ENCODE measurements at places on chromosomes 3 and 15.

DNA sequence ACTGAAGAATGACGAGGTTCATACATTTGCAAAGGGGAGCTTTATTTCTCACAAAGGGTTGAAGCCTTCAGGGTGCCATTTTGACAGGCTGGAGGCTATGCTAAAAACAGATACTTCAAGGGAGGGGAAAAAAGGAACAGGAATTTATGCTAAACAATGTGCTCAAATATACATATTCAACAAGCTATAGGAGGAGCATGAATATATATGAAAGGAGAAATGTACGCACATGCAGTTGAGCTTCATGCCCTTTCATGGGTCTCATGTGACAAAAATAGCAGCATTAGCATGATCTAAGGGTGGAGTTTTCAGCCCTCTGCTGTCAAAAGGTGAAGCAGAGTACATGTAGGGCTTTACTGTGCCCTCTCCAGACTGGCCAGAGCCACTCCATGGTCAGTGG is 44.3 kb upstream of the FSIP1 start:
- no peak for DNase-seq

- no peak for DNase-seq
Measured at GRCh38 chr3:46574243-46574646, 8.1 kb upstream of the LRRC2 start.

- peak; percentile 13 for DNase-seq
Measured at GRCh38 chr15:58432401-58432800, 610 bp downstream of the LIPC start.

DNA sequence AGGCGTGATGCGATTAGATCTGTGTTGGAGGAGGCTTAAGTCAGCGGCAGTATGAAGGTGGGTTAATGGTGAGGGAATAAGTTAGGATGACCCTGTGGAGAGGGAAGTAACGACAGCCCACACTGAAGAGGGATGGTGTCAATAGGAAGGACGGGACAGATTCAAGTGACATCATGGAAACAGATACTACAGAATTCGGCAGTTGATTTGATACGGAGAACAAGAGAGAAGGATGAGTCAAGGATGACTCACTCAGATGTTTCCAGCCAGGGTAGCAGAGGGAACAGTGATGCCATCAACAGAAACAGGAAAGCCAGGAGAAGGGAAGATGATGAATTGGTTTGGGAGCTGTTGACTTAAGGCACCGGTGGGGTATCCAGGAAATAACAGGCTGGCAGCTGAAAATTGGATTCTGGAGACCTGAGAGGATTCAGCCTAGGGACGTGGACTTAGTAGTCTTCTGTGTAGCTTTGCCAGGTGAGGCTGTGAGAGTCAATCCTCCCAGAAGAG is 38.0 kb downstream of the SHC4 start:
- no peak for DNase-seq

- DNase-seq = no peak
Measured at GRCh38 chr3:38662544-38662943, 13.1 kb upstream of the SCN5A start.

DNA sequence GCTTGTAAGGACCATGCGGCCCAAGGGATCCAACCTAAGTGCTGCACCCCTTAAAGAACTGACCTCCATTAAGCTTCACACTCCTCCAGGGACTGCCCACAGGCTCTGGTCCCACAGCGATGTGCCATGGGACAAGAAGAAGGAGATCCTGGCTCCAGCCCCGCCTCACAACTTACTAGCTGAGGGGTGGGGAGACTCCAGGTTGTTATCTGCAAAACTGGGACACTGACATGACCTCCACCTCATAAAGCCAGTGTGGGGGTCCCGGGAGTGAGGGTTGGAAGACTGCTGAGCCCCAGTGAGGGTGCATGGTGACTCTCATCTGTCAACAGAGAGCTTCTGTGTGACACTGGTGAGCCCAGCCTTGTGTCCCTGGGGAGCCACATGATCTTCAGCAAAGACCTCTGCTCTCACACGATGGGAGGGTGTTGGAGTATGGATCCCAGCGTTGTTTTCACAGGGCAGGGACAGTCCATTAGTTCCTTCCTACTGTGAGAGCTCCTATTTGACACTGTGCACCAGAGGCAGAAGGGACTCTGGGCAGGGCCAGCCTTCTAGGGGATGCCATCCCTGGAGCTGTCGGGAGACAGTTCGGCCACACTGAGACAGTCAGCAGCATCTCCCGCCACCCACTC is 26.7 kb downstream of the EAF1 start:
- DNase-seq = no peak

GRCh38 chr15:52856286-52856685 is 66.2 kb upstream of the ONECUT1 start:
- DNase-seq = no peak

- DNase-seq = no peak
Measured at GRCh38 chr15:73265536-73266153, 103.1 kb downstream of the HCN4 start.

DNA sequence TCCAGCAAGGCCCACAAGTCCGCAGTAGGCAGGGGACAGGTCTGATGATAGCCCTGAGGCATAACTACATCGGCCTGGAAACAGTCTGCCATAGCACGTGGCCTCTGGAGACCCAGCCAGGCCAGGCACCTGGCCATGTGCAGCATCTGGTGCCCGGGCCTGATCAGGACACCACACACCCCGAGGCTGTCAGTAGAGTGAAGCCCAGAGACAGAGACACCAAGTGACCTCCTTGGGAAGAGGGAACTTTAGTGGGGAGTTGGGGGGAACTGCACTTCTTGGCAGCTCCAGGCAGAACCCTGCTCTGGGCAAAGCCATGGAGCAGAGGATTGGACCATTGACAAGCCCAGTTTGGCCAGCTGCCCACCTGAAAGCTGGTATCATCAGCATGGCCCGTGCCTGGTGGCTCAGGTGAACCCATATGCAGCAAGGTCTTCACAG is 1.2 kb downstream of the SHISA5 start:
- DNase-seq = no peak

DNA sequence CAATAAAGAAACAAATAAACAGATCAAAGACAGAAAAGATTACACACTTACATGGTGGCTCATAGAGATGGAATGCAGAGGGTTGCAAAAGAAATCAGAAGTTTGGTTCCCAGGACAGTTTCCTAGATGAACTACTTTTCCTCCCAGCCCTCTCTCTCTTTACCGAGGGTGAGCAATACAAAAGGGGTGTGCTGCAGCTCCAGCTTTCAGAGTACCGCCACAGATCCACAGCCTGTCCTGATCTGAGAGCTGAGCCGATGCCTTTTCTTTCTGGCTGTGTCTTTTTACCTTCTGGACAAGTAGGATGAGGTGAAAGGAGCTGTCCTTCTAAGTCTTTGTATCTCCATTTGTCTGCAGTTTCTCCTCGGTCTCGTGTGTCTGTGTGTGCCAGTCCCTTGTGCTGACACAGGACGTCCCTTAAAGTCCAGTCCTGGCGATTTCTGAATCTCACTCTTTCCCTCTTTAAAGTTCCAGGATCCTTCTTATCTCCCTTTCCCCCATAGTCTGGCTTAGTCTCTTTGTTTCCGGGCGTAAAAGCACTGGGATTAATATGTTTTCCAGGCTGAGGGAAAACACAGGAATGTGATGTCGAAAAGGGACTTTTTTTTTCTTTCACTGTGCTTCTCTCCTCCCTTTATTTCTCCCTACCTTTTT is 540 bp downstream of the CCDC80 start:
- peak; percentile 79 for DNase-seq

- DNase-seq = no peak
Measured at GRCh38 chr15:40309344-40309862, 1.7 kb upstream of the PLCB2 start.

GRCh38 chr3:34969513-34969912 is 669.8 kb upstream of the ARPP21 start:
- no peak for DNase-seq

DNA sequence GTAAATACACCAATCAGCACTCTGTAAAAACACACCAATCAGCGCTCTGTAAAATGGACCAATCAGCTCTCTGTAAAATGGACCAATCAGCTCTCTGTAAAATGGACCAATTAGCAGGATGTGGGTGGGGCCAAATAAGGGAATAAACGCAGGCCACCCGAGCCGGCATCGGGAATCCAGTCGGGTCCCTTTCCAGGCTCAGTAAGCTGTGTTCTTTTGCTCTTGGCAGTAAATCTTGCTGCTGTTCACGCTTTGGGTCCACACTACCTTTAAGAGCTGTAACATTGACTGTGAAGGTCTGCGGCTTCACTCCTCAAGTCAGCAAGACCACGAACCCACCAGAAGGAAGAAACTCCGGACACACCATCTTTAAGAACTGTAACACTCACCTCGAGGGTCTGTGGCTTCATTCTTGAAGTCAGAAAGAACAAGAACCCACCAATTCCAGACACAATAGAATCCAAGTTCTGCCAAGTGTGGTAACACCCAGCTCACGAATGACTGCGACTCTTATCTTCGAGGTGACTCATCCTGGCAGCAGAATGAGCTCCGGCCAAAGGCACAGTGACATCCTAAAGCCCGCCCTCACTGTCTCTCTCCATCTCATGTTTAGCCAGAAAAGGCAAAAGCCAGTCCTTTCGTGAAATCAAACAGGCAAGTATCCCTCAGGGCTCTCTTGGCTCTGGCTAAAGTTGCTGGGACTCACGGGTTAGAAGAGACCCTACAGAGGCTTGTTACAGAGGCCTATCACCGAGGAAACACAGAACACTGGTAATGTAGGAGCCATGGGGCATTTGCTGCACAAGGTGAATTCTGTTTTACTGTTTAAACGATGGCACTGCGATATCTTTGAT is 155.2 kb downstream of the FAM43A start:
- DNase-seq = no peak

DNA sequence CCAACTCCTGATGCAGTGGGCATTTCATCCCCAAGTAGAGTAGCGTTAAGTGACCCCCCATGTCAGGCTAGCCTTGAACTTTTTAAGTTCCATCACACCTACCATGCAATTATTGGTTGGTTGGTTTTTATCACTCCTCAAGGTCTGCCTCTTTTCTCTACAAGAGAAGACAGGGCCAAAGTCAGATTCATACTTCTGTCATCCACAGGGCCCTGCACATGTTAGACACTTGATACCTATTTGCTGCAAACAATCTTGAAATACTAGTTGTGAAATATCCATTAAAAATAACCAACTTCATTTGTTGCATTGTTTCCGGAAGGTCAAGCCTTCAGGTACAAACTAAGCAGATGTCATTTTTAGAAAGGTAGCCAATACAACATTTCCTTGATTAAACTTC is 1.2 kb downstream of the CMSS1 start:
- DNase-seq = no peak

DNA sequence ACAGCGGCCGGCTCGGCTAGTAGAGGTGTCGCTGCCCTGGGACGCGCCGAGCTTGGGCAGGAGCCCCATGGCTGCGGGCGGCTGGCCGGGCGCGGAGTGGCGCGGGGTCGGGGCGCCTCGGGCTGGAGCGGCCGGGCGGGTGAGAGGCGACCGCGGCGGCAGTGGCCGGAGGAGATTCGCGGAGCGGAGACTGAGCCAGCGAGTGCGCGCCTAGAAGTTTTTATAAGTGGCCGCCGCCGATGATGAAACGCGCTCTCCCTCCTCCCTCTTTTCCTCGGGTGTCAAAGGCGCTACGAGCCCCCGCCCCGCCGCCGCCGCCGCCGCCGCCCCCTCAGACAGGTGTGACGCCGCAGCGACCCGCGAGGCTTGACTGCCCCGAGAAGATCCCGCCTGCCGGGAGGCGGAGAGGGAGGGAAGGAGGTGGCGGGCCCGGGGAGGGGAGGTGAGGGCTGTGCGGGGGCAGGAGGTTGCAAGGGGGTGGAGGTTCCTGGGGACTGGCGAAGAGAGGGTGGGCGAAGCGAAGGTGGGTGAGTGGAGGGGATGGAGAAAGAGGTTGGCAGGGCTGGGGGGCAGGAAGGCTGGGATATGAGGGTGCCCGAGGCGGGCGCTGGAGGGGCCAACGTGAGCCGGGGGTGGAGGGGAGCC is at the start of gene SLCO2A1:
TSS of gene SLCO2A1 (minus strand) at position 192 of the 645 bp plus-strand sequence. CDS start at position 69, 123 bp downstream.
- DNase-seq = no peak

DNA sequence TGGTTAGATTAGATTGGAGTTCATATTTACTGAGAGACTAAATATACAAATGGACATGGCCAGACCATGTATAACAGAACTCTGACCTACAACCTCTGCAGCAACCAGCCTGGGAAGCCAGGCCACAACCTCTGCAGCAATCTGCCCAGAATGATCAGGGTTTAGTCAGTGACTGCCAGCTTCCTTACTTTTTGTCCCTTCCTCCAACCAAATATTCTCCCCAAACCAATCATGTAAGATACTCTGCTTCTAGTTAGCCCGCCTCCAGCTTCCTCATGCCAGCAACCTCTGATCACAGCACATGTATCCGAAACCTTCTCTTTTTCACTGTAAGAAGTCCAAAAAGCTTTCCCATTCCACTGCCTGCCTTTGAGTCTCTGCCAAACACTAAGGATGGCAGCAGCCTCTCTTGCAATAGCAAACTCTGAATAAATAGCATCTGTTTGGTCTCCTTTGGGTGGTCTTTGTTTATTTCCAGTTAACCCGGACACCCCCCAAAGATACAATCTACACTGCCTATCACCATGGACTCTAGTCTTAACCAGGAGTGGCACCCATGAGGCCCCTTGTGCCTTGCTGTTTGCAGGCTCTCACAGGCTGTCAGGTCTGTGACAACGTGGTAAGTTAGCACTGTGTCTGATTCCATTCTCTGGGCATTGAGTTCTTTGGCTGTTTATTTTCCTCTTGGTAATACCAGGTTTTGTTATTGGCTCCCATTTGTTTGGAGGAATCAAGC is 102.2 kb downstream of the ERC2 start:
- no peak for DNase-seq

DNA sequence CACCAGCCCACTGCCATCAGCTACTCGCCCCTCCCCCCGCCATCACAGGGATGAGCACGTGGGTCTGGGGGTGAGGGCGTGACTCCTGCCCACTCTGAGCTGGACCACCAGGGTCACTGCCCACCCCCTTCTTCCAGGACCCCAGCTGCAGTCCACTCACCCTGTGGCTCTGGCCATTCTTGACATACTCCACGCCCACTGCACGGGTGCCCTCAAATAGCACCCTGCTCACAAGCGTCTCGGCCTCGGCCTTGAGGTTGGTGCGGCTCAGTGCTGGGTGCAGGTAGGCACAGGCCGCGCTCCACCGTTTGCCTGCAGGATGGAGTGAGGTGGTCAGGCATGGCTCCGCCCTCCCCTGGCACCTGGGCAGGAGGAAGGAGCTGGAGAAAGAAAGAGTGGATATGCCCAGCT is 23.9 kb downstream of the CHDH start:
- DNase-seq = no peak

- peak; percentile 48 for DNase-seq
Measured at GRCh38 chr15:70995383-70995970, 102.9 kb downstream of the LRRC49 start.

- no peak for DNase-seq
Measured at GRCh38 chr3:50665081-50665840, 9.5 kb upstream of the DOCK3 start.

- DNase-seq = no peak
Measured at GRCh38 chr3:193711964-193712598, 119.1 kb downstream of the OPA1 start.

- no peak for DNase-seq
Measured at GRCh38 chr3:160856450-160856849, 100.4 kb downstream of the PPM1L start.

GRCh38 chr15:78453447-78453846 is 15.4 kb downstream of the IREB2 start:
- no peak for DNase-seq

GRCh38 chr15:42449770-42450424 is 41.0 kb downstream of the ZNF106 start:
- no peak for DNase-seq

Measured in skin of body (tissue), 3 donors.